AML-193 (cell line): ENCODE measurements at places on chromosomes 2 and 18.

GRCh38 chr2:185373229-185373628 lies 365.4 kb upstream of the FSIP2 start:
- no peak for DNase-seq

DNA sequence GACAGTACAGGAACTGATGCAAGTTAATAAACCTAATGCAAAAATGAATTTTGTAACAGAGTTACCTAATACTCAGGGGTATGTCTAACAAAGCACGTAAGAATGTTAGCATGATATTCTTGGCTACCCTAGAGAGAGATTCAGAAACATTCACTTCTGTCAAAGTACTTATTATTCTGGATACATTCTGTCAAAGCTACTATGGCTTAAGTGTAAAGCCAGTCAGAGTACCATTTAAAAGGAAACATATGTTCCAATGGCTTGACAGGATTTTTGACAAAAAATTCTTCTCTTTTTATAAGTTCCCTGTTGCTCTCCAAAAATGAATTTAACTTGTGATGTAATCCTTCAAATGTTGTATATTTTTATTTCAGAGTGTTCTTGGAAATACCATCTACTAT lies 85.5 kb downstream of the PIGN start:
- no peak for DNase-seq

DNA sequence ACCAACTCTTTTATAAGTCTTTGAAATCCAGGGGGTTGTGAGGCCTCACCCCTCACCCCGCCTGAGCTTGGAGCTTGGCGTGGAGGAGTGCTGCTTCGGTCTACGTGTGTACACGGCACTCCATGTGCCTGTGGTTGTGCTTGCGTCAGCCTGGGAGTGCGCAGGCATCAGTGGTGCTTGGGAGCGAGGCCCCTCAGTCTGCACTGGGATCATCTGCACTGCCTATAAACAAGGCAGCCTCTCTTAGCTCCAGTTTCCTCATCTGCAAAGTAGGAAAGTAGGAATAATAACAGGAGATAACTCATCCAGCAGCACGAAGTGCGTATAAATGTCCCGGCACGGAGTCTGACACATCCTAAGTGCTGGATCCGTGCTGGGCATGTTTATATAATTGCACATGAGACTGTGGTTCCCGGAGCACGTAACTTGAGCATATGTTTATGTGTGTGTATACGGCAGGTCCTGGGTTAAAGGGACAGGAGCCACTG lies 1.2 kb downstream of the GYPC start:
- peak; percentile 37 for DNase-seq

GRCh38 chr18:68406761-68407160 lies 308.1 kb downstream of the TMX3 start:
- DNase-seq, result no peak

DNA sequence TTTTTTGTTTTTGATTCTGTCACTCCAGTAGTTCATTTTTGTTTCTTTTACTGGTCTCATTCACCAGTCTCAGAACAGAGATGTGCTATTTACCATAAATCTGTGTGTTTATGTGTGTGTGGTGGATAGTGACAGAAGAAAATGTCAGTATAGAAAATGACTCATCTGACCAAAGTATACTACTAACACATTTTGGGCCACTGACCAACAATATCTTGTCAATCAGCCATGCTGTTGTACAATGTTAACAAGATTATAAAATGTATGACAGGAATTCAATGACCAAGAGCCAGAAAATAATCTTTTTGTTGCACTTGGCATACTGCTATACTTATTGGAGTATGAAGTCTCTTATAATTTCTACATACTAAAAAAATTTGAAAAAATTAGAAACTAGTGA lies 1081.4 kb upstream of the NRXN1 start:
- no peak for DNase-seq

- DNase-seq, result peak; percentile 90
These were observed 52.6 kb downstream of the NCK2 start for GRCh38 chr2:105797298-105797819.

DNA sequence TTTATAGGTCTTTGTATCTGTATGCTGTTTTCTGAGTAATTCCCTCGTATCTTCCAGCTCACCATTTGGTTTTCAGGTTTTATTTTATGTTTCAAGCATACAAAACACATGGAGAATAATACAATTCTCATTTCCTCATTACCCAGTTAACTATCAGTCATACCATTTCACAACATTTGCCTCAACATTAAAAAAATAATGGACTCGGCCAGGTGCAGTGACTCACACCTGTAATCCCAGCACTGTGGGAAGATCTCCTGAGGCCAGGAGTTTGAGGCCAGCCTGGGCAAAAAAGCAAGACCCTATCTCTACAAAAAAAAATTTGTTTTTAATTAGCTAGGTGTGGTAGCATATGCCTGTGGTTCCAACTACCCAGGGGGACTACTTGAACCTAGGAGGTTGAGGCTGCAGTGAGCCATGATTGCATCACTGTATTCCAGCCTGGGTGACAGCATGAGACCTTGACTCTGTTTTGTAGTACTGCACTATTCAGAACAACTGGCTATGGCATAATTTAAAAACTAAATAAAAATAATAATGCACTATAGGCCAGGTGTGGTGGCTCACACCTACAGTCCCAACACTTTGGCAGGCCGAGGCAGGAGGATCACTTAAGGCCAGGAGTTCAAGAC lies 20.3 kb downstream of the NPC1 start:
- no peak for DNase-seq

GRCh38 chr2:47531378-47532042 lies 128.6 kb downstream of the MSH2 start:
- no peak for DNase-seq

GRCh38 chr18:8561123-8561910 lies 47.9 kb upstream of the RAB12 start:
- no peak for DNase-seq

DNA sequence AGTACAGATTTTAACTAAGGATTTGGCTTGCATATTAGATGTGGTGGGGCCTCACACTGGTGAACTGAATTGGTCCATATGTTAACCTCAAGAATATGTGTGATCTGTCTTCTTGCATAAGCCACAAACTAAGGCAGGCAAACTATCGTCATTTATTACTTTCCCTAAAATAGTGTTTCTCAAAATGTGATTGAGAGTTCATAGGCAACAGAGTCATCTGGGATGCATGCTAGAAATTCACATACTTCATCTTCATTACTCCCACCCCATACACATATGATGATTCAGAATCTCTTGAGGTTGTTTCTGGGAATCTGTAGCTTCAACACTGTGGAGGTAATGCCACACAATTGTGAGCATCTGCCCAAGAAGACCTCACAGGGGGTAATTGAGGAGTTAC lies 822.8 kb upstream of the CDH2 start:
- no peak for DNase-seq

DNA sequence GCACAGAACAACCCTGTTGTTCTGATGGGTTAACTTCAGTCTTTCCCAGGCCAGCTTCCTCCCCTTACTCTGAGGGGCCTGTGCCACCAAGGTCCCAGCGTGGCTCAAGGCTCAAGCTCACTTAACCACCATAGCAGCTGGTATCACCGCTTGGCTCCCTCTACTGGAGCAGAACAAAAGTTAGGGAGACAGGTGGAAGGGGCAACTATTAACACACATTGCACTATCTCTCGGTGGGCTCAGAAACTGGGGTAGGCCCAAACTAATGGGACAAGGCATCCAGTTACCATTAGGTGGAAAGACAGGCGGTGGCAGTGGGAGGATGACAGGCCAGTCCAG lies 88.7 kb upstream of the ATL2 start:
- DNase-seq, result no peak
